HTR-8/SVneo (cell line): ENCODE measurements at places on chromosomes 6 and 20.

- no peak for DNase-seq
These were observed 75.1 kb downstream of the SNX9 start for GRCh38 chr6:157898169-157898568.

- DNase-seq: no peak
These were observed 15.4 kb upstream of the KIAA1755 start for GRCh38 chr20:38275815-38276550.

DNA sequence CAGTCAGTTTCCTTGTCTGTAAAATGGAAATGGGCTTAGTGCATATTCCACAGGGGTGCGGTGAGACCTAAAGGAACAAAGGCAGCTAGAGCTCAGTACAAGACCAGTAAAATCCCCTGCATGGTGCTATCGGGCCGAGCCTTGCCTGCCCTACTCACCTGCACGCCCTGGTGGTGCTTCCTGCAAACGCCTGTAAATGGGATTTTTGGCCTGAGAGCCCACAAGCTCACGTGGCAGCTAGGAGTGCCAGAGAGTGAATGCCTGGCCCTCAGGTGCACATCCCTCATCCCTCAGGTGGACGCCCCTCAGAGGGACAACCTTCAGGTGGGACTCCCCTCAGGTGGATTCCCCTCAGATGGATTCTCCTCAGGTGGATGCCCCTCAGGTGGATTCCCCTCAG is 48.0 kb upstream of the VSX1 start:
- DNase-seq: no peak

DNA sequence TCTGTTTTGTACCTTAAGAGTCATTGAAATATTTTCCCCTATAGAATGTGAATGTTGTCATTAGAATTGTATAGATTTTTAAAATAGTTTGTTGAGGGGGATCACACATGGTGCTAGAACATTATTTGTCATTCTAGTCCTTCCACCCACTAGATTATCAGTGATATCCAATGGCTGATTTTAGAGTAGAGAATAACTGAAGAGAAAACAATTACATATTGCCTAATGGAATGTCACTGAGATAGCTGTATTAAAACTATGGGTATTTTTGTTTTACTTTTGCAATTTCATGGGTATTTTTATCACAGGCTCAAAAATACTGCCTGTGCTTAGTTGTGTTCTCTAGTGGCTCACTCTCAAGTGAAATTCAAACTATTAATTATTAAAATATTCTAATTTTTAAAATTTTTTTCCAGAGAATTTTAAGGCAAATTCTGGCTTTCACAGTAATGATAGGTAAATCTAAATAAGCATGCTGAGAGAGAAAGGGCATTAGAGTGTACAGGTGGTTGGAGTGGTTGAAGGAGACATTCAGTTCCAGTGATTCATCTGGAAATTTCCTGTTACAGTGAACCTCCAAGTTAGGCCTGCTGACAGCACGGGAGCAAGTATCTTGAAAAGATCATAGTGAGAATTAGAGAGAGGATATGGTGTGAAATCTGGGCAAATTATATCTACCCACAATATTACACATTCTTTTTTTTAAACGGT is 399.6 kb downstream of the NKAIN2 start:
- no peak for DNase-seq

DNA sequence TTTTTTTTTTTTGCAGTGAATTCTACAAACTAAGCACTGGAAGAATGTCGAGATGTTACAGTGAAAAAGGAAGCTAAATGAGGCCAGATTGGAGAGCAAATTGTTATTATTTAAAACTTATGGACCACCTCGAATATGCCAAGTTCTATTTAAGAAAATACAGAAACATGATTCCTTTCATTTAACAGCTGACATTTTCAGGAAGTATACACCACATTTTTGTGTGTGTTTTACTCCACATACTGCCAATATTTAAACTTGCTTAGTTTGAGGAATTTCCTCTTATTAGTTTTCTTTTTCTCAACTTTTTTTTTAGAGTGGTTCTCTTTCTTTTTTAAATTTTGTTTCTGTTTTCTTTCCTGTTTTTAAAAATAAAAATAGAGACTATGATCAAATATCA is 37.0 kb upstream of the GCLC start:
- DNase-seq: no peak
